Foreskin fibroblast (primary cell): ENCODE measurements at places on chromosomes 5 and 9.

- no peak for DNase-seq
Observed at GRCh38 chr9:37899041-37899440, 4.9 kb downstream of the SLC25A51 start.

GRCh38 chr5:4361753-4362152 lies 766.1 kb downstream of the IRX1 start:
- no peak for DNase-seq

- no peak for DNase-seq
Observed at GRCh38 chr9:126794441-126794840, 10.4 kb upstream of the ZBTB43 start.

DNA sequence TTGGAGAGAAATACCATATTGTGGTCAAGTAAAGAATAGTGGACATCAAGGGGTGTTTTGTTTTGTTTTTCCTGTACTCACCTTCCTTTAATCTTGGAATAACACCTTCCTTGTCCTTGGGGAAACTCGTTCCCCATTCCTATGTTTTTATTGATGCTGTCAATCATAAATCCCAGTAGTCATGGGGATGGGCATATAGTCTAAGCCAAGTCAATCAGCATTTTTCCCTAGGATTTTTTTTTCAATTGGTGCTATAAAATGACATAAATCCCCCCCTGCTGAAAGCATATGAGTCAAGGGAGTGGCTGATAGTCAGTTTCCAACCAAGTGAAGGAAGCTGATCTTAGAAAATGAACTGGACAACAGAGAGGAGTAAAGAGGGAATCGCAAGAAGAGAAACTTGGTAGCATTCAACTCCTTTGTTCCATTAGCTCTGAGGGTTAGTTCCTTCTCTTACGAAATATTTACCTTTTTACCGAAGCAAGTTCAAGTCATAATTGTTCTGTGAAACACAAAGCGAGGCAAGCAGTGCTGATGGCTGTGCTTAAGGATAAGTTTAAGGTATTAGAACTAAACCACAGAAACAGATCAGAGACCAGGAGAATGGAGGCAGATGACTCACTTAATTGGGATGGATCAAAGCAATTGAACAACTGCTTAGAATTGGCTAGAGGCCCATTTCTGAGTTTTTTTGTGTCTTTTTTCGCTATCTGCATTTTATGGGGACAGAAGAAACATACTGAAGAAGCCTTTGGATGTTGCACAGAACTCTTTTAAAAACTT lies 218.6 kb downstream of the SEMA6A start:
- no peak for DNase-seq

GRCh38 chr5:156826150-156826549 lies 23.9 kb upstream of the PPP1R2B start:
- DNase-seq = no peak

GRCh38 chr5:150188146-150188842 lies 1.6 kb upstream of the SLC6A7 start:
- DNase-seq = no peak

GRCh38 chr5:38443390-38443789 lies 113.1 kb downstream of the LIFR start:
- DNase-seq = no peak

- no peak for DNase-seq
Observed at GRCh38 chr5:14608169-14608568, 26.6 kb downstream of the OTULINL start.

DNA sequence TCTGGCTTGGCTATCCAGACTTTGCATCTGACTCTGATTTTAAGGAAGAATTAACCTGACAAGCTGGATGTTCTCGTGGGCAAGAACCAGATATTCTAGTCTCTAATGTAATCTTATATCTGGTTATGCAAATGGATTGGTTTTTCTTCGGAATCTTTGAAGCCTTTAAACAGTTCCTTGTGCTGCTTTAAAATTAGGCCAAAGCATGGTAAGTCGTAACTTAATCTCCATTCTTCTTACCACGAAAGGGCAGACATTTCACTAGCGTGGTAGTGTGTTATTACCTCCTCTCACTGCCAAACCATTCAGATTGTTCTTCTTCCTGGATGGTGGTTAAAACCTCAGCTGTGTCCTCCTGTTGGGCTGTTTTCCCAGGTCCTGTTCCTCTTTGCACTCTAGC lies 34.1 kb upstream of the TTC23L start:
- no peak for DNase-seq

DNA sequence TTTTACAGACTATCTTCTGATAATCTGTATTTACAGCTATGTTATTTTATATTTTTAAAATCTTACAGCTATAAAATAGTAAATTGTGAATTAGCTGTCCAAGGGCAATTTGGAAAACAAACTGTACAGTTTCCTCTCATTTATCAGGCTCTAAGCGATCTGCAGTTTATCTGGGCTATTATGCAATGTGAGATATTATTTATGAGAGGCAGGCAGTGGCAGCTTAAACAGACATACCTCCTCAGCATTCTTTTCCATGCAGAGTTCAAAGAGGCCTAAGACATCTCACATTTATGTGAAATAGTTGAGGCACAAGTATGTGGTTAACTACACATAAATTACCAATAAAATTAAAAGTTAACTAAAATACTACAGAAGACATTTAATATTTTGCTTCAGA lies 10.2 kb downstream of the NIPSNAP3B start:
- DNase-seq = no peak
